ENCODE measurements at places on chromosomes 3 and 15.

DNA sequence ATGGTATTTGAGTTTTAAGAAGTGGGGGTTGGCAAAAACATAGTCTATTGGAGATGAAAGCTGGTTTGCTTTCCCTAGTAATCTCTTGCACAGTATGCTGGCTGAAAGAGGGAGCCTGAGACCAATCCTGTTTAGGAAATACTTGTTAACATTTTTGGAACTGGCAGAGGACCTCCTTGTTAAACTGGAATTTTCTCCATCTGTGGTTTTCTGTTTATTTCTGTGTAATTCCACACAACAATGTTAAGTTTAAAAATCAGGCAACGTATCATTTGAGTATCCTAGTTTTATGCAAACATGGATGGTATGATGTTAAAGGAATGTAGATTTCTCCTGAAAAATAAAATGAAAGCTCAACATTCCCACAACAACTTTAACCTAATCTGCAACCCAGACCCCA is 536.0 kb upstream of the TBL1XR1 start:
- no peak for DNase-seq

DNA sequence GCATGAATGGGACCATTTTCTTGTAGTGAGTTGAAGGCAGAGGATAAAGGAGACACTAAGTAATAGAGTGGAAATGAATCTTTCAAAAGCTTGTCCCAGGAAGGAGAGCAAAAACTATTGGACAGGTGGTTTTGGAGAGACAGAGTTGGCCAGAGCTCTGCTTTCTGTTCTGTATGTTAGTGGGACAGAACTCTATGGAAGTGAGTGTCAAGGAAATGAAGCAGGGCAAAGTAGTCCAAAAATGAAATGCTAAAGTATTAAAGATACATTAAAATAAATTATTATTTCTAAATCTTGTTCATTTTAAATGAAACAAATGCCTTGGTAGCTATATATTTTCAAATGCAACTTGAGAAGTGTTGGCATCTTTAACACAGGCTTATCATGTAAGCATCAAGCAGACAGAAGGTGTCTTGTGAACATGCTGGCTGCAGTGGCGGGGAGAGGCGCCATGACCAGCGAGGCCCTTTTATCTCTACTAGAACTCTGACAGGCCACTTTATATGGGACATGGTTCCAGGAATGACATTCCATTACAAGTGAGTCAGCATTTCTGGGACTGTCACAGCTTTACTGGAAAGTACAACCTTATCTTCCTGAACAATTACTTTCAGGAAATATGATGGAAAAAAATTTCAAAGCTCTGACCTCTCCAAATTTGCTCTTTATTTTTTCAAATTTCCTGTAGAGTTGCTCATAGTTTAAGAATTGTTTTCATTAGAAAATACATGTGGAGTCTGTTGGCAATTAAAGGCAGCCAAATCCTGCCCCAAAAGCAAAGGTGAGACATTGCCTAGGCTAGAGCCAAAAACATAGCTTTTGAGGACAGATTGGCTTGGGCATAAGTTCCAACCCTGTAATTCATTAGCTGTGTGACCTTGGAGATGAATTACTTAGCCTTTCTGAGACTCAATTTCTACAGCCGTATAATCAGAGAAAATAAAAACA is 106.5 kb downstream of the ECT2 start:
- DNase-seq: no peak

DNA sequence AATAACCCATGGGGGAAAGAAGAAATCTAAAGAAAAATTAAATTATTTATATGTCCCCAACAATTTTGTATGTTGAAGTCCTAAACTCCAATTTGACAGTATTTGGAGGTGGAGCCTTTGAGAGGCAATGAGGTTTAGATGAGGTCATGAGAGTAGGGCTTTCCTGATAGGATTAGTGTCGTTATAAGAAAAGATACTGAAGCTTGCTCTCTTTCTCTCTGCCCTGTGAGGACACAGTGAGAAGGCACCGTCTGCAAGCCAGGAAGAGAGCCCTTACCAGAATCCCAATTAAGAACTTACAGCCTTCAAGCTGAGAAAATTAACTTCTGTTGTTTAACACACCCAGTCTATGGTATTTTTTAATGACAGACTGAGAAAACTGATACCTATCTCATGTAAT is 16.1 kb upstream of the OR5AC2 start:
- DNase-seq: no peak

GRCh38 chr15:24146251-24146650 is 459.1 kb upstream of the NDN start:
- no peak for DNase-seq

GRCh38 chr3:124059580-124059979 is 67.7 kb upstream of the ROPN1 start:
- no peak for DNase-seq

DNA sequence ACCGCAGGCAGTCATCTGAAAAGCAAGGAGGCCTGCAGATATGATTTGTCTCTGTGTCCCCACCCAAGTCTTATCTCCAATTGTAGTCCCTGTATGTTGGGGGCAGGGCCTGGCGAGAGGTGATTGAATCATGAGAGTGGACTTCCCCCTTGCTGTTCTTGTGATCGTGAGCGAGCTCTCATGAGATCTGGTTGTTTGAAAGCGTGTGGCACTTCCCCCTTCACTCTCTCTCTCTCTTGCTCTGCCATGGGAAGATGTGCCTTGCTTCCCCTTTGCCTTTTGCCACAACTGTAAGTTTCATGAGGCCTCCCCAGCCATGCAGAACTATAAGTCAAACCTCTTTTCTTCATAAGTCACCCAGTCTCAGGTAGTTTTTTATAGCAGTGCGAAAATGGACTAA is 83.3 kb downstream of the TMCO5A start:
- no peak for DNase-seq

GRCh38 chr15:63178034-63178433 is 11.4 kb upstream of the RAB8B start:
- DNase-seq: no peak

GRCh38 chr3:10142707-10143560 is 1.4 kb downstream of the VHL start:
- no peak for DNase-seq

DNA sequence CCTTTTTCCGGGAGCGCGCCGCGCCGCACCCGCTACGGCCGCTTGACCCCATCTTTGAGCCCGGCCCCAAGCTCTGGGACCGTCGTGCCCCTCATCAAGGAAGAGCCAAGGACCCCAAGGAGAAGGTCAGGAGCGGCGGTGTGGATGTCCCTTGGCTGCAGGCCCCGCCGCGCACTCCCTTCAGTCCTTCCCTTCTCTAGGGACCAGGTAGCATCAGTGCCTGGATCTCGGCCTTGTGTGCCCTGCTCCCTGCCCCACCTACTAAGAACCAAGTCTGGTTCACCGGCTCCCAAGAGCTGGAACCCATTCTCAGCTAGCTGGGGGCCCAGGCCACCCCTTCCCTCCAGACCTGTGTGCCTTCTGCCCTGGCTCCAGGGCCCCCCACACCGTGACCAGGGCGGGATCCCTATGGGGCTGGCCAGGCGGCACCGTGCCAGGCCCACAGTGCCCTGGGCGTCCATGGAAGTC is 69.3 kb upstream of the CGNL1 start:
- DNase-seq: no peak

DNA sequence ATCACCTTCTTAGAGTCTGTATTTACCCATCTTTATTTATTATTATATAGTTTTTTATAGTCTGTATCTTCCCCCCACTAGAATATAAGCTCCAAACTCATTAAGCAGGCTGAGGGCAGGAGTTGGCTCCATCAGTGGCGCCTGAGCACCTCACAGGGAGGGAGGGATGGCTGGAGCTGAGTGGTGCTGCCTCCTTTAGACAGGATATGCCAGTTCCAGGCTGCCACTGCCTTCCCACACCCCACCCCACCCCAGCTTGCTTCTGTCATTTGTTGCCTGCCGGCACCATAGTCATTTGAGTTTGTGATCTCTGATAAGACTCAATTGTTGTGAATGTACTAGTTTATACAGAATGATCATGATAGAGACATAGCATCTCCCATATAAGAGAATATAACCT is 85.5 kb downstream of the KLHL25 start:
- DNase-seq: no peak

GRCh38 chr15:62413153-62413552 is 248.1 kb upstream of the C2CD4B start:
- no peak for DNase-seq

DNA sequence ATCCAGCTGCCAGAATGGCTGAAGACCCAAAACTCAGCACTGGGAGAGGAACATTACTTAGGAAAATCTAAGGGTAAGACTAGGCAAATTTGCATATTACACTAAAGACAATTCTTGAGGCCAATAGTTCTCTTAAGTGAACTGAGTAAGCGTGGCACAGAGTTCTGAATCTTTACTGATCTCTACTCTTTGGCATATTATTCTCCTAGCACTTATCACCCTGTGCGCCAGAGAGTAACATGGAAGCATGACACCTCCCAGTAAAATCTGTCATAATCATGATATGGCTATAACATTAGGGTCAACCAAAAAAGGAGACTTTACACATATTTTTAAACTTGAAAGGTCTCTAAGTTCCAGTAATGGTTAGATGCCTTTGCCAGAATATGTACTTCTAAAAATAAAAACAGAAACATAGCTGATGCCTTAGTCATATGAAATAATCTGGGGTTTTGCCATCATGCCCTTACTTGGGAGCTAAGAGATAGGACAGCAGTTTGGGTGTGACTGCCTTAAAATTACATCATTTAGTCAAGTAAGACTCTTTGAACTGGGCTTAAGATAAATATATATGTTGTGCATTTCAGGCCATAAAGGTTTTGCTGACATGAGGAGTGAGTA is 290.5 kb downstream of the PLCL2 start:
- DNase-seq: no peak

GRCh38 chr15:48891232-48891765 is 13.4 kb downstream of the EID1 start:
- no peak for DNase-seq

DNA sequence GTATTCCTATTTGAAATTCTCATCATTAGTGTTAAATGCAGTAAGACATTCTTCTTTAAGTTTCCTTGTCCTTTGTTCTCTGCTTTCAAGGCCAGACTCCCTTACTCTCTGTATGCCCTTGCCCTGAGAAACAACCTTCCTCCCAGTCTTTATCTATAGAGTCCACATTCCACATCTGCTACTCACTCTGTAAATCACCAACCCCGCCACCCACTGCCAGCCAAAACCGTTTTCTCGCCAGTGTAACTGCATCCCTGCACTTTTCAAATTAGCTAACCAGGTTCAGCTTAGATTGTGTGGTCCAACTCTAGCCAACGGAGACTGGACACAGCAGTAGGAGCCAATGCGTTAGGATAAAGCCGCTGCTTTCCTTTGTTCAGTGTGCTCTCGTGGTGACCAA is 402.4 kb upstream of the PDZRN3 start:
- no peak for DNase-seq

DNA sequence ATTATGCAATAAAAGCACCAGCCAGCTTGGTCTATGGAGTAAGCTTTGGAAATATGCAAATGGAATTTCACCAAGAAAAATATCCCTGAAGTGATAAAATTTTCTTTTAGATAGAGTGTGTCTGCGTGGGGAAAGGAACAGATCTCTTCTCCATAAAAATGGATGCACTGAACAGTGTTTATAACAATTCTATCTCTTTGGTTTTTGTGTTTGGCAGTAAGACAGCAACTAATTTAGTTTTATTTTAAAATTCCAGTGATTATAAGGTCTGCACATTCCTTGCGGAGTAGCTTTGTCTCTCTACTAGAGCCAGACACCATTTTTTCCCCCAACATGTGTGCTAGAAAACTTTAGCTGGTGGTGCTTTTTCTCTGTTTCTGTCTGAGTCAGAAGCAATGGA is 712.4 kb downstream of the GRM7 start:
- no peak for DNase-seq

- DNase-seq: no peak
Observed at GRCh38 chr3:161644891-161645635, 148.5 kb downstream of the OTOL1 start.

- no peak for DNase-seq
Observed at GRCh38 chr15:74006774-74007639, 12.5 kb downstream of the PML start.

DNA sequence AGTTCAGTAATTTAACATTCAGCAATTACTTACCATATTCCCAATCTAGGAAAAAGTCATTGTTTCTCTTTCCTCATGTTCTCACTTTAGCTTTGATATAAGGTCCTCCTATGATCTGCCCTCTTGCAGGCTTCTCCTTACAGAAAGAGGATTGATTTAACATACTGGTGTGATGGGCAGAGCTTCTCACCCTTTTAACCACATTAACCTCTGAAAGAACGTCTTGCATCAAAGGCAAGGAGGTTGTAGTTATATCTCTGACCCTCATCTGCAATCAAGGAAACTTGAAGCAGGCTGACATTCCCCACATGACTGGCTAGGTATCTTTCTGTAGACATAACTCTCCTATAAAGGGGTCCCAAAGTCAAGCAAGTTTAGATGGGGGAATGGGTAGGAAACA is 39.5 kb downstream of the BTLA start:
- DNase-seq: no peak

DNA sequence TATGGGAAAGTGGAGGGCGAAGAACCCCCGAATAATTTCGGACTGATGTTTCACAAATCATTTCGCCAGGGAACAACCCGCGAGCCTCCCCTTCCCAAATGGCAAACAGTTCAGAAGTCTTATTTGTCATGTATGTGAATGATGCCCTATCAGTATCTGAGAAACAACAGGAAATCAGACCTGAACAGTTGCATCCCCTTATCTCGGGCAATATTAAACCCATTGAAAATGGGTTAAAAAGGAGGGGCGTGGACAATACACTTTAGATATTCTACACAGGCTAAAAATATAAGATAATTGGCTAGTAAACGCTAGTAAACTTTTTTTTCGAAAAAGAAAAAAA is 1003.3 kb upstream of the NR2F2 start:
- DNase-seq: no peak

GRCh38 chr15:38828031-38828532 is 263.5 kb upstream of the RASGRP1 start:
- DNase-seq: no peak

- DNase-seq: no peak
Observed at GRCh38 chr3:134922866-134923265, 127.8 kb downstream of the EPHB1 start.

DNA sequence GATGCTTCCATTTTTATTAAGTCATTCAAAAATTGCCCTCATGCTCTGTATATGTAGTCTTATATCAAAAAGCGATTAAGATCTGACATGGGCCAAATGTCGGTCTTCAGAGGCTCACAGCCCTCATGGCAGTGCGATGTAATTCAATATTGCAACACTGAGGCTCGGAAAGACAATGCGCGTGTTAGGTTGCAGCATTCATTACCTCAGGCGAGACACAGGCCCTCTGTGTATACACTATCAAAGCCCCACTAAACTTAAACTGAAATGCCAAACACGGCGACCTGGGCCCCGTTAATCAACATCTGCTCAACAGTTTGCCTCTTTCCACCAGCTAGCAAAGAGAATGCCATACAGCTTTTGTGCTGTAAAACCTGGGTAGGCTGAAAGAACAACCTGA is 413.4 kb downstream of the ERC2 start:
- DNase-seq: no peak

DNA sequence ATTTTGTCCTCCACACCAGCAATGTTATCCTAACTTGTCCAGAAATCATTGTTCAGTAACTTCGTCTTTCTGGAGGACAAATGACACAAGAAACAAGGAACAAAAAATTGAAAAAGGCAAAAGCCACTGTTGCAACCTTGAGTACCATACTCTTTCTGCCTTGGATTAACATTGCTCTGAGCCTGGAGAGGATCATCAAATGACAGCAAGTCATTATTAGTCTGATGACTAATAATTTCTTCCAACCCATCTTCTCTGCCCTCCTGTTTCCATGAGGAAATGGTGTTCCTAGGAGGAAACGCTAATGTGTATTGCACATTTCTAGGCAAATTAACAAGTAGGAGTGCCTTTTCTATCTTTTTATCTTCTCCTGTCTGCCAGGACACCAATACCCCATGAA is 153.9 kb downstream of the PCCB start:
- no peak for DNase-seq

- no peak for DNase-seq
Observed at GRCh38 chr15:54519577-54519976, 541.3 kb downstream of the UNC13C start.
